Skeletal muscle tissue (tissue), 5 donors: ENCODE measurements at places on chromosomes 1 and 21. TPM values are rescaled to one million over a fixed set of nuclear protein-coding genes. Genes with fewer than 3 reads are reported as not detected.

C4BPB gene
- total RNA-seq: not detected

TMEM240 gene
- total RNA-seq: 2.1 TPM

WNT3A gene
- not detected for total RNA-seq

UBE2U gene
- not detected for total RNA-seq

TENT5C gene
- 48.0 TPM for total RNA-seq

IL20 gene
- not detected for total RNA-seq

BCL2L15 gene
- total RNA-seq: under 0.01 TPM

LMX1A gene
- 1.6 TPM for total RNA-seq

FAM78B gene
- 1.0 TPM for total RNA-seq

NIPAL3 gene
- 3.7 TPM for total RNA-seq

IFI44L gene
- 7.3 TPM for total RNA-seq

RPL5 gene
- 1,925 TPM for total RNA-seq

TNNT2 gene
- total RNA-seq: 89.2 TPM
